Endothelial cell of umbilical vein (primary cell): ENCODE measurements at places on chromosomes 5 and 9. TPM values are rescaled to one million over a fixed set of nuclear protein-coding genes. Genes with fewer than 3 reads are reported as not detected.
A peak's percentile ranks its signal among the peaks of the same experiment; 100 is the strongest.

DNA sequence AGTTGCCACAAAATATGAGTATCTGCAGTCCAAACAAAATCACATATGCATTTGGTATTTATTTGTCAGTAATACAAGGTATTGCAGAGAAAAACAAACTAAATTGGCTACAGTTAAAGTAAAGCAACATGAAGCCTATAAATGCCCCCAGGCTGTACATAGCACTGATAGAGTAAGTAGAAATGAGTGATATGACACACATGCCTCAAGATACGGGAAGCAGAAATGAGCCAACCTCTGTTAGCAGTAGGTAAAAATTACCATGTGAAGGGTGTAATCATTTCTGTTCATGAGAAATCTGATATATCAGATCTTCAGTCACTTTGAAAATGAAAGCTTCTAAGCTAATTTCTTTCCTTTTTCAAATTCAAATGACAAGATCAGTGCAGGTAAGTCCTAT, 131.1 kb downstream of the CHSY3 start:
- DNase-seq, result no peak

DNA sequence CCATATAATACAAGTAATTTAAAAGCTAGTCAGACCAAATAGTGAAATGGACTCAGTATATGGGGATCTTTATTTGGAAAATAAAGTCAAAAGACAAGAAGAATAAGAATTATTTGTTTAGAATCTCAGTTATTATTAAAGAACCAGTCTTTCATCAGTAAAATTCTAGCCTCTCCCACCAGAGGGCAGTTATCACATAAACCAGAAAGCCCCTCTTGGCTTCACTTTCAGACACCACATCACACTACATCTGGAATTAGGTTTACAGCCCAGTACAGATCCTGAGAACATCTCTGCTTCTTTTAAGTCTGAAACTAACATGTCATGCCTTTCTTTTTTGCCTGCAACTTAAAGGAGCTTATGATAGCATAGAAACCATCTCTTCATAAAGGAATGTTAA, 12.2 kb upstream of the HSPB3 start:
- peak; percentile 51 for DNase-seq

DNA sequence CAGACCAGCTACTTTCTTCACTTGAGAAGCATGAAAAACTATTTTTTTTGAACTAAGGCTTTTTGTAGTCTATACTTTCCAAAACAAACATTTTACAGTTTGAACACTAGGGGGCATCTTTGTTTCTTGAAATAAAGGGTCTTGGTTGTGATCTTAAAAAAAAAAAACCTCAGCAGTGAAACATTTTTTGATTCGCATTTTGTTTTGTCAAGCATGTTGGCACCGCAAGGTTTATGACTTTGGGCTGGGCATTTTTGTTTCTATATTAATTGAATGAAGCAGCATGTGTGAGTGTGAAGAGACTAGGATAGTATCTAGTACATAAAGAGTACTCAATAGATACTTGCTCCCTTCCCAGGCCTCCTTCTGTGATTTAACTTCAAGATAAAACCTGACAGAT, 31.6 kb upstream of the ACOT12 start:
- DNase-seq, result peak; percentile 65

DNA sequence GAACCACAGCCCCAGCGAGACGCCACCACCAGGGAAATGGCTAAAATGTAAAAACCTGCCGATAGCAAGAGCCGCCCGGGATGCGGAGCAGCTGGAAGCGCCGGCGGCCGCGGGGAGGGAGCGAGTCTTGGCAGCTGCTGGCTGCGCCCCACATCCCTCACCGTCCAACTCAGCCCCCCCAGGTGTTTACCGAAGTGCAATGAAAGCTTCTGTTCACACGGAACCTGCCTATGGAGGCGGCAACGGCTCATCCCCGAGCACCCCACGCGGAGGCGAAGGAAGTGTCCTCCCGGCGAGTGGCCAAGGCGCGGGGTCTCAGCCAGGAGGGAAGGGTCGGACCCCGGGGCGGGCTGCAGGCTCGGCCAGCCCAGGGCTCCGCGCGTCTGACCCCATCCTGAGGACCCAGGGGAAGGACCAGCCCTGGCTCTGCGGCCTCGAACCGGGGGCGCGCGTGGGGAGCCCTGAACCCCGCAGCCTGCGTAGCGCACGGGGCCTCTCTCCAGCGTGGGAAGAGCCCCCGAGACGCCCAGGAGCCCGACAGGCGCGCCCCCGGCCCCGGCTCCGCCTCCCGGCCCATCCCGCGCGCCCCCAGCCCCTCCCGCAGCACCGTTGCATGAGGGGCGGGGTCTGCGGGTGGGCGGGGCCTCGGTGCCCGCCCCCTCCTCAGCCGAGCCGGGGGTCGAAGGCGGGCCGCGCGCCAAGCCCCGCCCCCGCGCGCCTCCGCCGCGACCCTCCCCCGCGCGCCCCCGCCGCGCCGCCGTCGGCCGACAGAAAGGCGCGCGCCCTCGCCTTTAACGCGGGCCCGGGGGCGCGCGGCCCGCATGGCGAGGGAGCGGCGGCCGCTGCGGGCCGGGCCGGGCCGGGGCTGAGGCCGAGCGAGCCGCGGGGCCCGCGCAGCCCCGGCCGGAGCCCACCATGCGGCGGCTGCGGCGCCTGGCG, at the start of gene DIPK1B:
Gene DIPK1B (plus strand): TSS at position 822 of the 939 bp plus-strand sequence. CDS start 94 bp downstream, at position 916.
- peak; percentile 48 for DNase-seq

DNA sequence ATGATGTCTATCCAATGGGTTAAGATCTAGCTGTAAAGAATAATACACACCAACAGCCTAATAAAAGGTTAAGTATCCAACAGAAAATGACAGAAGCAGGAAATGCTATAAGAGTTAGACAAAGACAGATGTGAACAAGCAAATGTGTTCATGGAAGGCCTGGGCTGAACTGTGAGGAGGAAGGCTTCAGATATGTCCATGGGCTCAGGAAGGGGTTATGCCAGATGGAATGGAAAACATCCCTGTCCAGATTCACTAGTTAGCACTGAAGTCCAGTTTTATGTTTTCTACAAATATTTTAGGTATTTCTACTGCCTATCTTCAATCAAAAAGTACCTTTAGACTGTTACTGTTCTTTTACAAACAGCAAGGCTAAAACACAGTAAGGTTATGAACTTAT, 27.1 kb downstream of the ERAP1 start:
- peak; percentile 67 for DNase-seq

DNA sequence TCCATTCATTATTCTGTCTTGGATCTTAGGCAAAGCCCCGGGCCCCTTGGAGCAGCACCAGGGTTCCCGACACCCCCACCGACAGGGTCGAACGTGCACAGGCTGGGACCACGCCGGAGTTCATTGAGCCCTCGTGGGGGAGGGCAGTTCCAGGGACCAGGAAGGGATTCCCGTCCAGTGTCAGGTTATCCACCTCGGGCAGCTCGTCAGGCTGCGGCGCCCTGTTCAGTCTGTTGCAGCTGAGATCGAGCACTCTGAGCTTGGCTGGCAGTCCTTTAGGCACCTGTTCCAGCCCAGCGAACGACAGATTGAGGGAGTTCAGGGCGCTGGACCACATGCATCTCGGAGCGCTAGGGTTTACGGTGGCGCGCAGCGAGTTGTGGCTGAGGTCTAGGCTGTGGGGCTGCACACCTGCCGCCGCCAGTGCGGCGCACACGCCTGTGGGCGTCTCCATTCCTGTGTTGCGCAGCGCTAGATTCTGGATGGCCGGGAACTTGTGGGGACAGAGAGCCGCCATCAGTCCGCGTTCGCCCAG, 1.1 kb downstream of the CD14 start:
- no peak for DNase-seq

DNA sequence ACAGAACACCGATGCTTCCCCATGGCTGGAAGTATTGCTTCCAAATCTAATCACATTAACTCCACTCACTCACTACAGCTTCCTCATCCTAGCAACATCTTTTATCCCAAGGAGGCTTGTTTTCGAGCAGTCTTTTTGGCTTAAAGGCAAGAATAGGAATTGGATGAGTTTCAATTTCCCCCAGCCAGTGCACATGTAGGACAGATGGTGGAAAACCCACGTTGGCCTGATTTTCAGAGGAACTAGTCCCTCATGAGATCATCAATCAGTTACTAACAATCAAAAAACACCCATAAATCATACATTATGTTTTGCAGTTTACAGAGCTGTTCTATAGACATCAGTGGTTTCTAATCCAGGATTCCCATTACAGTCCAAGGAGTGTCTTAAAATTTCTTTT, 48.5 kb upstream of the AGXT2 start:
- DNase-seq, result no peak

GRCh38 chr5:181223729-181224389, 778 bp downstream of the TRIM41 start:
- DNase-seq, result no peak

GRCh38 chr5:137808503-137809135, 54.5 kb upstream of the HNRNPA0 start:
- DNase-seq, result no peak

DNA sequence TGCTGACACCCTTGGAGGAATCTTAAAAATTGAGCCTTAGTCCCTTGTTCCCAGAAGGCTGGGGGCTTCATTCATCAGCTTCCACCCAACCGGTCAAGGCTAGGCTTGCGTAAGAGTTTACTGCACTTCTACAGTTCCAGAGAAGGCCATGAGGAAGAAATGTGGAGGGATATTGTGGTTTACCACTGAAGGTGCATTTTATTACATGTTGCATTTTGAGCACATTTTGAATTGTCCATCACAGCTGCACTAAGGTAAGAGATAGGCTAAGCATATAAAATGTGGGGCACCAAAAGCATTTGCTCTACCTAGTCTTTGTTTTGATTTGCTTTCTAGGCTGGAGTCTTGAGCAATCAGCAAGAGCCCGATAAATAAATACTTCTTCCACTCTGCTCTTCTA, 167.1 kb upstream of the PAPPA start:
- no peak for DNase-seq

GRCh38 chr9:76269789-76270188, 124.4 kb downstream of the RFK start:
- DNase-seq, result peak; percentile 12

DNA sequence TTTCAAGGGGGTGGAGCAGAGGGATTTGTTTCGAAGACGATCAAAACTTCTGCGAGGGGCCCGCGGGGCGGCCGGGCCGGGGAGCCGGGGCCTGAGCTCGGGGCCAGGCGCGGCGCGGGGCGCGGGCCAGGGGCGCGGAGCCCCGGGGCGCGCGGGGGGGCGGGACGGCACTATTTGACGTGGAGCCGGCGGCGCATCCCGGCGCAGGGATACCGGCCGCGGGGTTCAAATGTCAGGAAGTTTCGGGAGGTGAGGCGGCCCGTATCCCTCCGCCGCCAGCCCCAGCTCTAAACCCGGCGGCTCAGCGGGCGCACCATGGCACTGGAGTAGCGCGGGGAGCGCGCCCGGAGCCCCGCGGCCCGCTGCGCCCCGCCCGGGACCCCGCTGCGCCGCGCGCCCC, at the start of gene LMX1B:
Gene LMX1B (plus strand): TSS at position 278 of the 400 bp plus-strand sequence. CDS start 522 bp downstream, outside the sequence.
- DNase-seq, result no peak

DNA sequence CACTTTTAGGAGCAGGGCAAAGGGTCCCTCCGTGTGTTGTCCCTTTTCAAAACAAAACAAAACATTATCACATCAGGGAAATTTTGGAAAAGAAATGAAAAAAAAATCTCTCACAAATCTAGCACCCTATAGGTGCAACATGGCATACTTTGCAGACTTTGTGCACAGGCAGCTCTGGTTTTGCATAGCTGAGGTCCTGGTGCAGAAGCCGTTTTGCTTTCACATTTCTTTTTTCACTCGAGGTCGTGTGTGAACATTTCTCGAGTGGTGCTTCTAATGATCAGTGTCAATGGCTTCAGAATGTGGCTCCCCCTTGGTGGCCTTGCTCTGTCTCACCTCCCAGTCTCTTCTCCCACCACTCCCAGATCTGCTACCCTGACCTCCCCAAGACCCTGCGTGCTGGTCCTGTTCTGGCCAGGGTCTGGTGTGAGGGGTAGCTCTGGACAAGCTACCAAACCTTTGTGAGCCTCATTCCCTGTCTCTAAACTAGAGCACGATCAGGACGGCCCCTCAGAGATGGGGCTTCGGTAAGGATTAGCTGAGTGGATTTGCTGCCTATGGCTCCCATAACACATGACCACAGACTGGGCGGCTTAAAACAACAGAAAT, 258.0 kb downstream of the NSG2 start:
- DNase-seq, result no peak

DNA sequence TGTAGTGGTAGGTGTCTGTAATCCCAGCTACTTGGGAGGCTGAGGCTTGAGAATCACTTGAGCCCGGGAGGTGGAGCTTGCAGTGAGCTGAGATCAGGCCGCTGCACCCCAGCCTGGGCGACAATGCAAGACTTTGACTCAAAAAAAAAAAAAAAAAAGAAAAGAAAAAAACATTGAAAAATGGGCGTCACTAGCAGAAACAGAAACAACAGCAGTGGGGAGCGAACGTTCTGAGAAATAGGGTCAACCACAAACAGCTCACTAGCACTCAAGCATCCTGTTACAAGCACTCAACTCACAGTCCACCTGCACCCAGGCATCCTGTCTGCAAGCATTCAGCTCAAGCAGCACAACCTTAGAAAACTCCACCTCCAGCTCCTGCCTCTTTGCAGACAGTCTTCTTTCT, 17.2 kb downstream of the TRIM14 start:
- DNase-seq, result no peak

- peak; percentile 24 for DNase-seq
Measured at GRCh38 chr5:131378721-131379541, 115.1 kb downstream of the CDC42SE2 start.

DNA sequence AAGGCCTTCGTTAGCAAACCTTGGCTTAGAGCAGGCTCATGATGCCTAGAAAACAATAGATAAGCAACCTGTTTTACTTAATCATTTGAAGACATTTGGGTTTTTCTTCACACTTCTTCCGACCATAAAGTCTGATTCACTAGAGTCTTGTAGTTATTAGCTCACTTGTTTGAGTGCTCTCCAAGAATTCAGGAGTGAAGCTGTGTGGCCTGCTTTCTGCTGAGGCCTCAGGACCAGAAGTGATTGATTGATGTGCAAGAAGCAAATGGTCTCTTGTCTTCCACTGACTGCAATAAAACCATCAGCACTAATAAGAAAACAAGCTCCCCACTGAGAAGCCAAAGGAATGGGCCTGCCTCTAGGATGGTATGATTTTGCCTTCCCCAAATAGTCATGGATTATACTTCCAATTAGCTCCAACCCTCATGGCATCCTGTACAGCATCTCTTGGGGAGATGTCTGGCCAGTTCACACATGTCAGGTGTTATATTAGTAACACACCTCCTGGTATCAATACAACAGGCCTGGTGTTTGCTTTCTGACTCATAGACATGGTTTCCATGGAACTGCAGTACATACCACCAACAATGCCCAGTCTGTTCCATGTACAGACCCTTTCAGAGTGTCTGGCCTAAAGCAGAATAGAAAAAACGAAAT, 317.6 kb downstream of the CWC27 start:
- no peak for DNase-seq

- peak; percentile 17 for DNase-seq
Measured at GRCh38 chr9:2116073-2116472, 100.9 kb downstream of the SMARCA2 start.

DNA sequence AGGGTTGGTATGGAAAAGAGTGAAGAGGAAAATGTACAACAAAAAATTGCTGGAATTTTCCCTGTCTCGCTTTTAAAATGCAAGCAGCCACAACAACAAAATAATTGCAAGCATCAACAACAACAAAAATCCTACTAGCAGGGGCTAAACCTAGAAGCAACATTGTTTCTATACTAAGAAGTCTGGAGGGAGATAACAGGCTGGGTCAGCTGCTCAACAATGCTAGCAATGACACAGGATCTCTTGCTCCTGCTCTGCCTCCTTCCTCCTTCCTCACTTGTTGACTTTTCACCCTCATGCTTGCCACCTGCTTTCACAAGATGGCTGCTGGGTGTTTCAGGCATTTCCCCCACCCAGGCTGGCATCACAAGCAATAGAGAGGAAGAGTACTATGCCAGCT, 7.6 kb upstream of the AOPEP start:
- no peak for DNase-seq

The HNRNPK gene
- total RNA-seq, result 653 and 663 TPM in 2 replicates

The ACER2 gene
- total RNA-seq, result 7.3 and 7.7 TPM in 2 replicates

The FOXD4L4 gene
- total RNA-seq, result 0.15 and 0.39 TPM in 2 replicates

The ARHGEF39 gene
- 4.6 and 6.5 TPM in 2 replicates for total RNA-seq

The NPR3 gene
- total RNA-seq, result 0.37 and 0.53 TPM in 2 replicates

The SMIM27 gene
- 9.5 and 11.5 TPM in 2 replicates for total RNA-seq
